Activated CD8-positive, alpha-beta T cell treated with anti-CD3 and anti-CD28 coated beads, Interleukin-2, amount 10 ng/mL, durations not matched to agents 7 days and 5 days (primary cell): ENCODE measurements at places on chromosomes 6 and 20. TPM values are rescaled to one million over a fixed set of nuclear protein-coding genes. Genes with fewer than 3 reads are reported as not detected.

DNA sequence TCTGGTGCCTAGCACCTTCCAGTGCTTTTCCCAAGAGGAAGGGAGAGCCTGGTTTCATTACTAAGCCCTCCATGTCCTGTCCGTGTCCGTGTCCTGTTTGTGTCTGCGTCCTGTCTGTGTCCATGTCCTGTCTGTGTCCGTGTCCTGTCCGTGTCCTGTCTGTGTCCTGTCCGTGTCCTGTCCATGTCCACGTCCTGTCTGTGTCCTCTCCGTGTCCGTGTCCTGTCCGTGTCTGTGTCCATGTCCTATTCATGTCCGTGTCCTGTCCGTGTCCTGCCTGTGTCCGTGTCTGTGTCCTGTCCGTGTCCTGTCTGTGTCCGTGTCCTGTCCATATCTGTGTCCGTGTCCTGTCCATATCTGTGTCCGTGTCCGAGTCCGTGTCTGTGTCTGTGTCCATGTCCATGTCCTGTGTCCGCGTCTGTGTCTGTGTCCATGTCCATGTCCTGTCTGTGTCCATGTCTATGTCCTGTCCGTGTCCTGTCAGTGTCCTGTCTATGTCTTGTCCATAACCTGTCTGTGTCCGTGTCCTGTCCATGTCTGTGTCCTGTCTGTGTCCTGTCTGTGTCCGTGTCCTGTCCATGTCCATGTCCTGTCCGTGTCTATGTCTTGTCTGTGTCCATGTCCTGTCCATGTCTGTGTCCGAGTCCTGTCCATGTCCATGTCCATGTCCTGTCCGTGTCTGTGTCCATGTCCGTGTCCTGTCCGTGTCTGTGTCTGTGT, 54.4 kb upstream of the BHLHE23 start:
- H3K27ac ChIP-seq, result no peak overlapping the region
- H3K27me3 ChIP-seq, result no peaks in the 10 kb centered on the region
- DNase-seq, result no peak
- H3K4me3 ChIP-seq, result no peak overlapping the region

DNA sequence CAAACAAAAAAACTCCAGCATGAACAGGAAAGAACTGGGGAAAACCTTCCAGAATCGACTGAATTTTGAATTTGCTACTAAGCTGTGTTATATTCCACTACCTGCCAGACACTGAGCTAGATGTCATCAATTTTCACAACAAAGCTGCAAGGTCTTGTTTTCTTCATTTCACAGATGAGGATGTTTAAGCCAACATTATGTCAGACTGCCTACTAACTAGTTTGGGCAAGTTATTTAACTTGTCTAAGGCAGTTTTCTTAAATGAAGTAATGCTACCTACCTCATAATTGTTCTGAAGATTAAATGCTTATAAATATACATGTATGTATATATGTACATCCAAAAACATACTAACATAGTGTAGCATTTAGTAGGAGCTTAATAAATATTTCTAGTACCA, 144.4 kb downstream of the MMS22L start:
- H3K27me3 ChIP-seq, result no peaks in the 10 kb centered on the region
- no peaks in the 10 kb centered on the region for H3K4me1 ChIP-seq

GRCh38 chr6:140879946-140880345, 1252.8 kb upstream of the GJE1 start:
- no peaks in the 10 kb centered on the region for H3K4me1 ChIP-seq
- H3K4me3 ChIP-seq, result no peak overlapping the region
- no peaks in the 10 kb centered on the region for H3K27me3 ChIP-seq
- DNase-seq, result no peak
- H3K36me3 ChIP-seq, result no peaks in the 10 kb centered on the region

Gene HLA-DQB1
- 15.1 TPM for total RNA-seq

DNA sequence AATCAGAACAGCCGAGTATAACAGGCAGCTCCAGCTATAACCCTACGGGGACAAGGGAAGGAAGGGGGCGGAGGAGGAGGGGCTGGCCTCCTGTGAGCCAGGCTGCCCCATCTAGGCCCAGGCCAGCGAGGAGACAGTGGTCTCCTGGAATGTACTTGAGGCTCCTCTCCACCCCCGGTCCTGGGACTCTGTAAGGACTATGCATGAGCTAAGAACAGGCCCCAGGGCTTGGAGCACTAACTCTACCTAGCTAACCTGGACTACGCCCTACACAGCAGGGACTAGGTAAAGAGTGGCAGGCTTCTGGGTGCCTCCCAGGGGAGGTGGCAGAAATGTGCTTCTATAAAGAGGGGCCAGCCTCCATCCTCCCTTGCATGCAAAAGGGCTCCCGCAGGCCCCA, 8.9 kb downstream of the KCNK15 start:
- H3K4me3 ChIP-seq, result no peak overlapping the region
- peaks cover 5% of the 10 kb centered on the region for H3K27me3 ChIP-seq
- H3K36me3 ChIP-seq, result no peaks in the 10 kb centered on the region

DNA sequence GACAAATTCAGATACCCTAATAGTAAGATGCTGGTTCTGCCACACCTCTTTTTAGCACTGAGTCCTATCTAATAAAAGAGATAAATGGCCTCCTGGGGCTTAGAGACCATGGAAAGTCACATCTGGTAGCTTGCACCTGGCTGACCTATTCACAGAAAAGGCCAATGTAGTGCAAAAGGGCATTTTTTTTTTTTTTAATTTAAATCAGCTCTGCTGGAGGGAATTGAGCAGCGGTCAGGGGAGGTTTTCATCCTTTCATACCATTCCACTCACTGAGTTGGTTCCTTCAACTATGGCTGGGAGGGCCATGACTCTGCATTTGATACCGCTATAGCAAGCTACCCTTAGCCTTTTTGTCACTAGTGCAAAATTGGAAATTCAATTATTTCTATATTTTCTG, 20.1 kb upstream of the HS3ST5 start:
- DNase-seq, result no peak
- no peak overlapping the region for H3K27ac ChIP-seq
- no peak overlapping the region for H3K4me3 ChIP-seq
- no peaks in the 10 kb centered on the region for H3K27me3 ChIP-seq

GRCh38 chr20:36855241-36855657, 20.7 kb upstream of the TLDC2 start:
- H3K36me3 ChIP-seq, result no peaks in the 10 kb centered on the region
- H3K27me3 ChIP-seq, result no peaks in the 10 kb centered on the region
- H3K4me3 ChIP-seq, result no peak overlapping the region
- no peak for DNase-seq
- peaks cover 17% of the 10 kb centered on the region for H3K4me1 ChIP-seq

Gene TRAPPC3L
- not detected for total RNA-seq

Gene ATG5
- total RNA-seq, result 36.0 TPM

DNA sequence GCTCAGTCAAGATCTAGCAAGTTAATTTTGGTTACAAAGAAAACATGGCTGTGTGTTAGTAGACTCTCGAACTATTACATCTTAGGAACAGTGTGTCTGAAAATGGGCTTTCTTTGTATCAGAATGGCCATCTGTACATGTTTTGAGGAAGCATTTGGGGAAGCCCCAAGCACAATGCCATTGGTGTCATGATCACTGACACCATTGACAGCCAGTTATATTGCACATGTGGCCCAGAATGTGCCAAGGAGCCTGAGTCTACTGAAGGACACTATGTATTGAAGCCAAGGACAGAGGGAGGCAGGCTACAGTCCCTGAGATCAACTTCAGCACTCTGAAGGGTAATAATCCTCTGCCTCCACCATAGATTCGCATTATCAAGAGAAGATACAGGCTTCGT, 12.6 kb upstream of the FAM50B start:
- no peak for DNase-seq
- no peaks in the 10 kb centered on the region for H3K36me3 ChIP-seq
- H3K27me3 ChIP-seq, result peaks cover 3% of the 10 kb centered on the region
- no peak overlapping the region for H3K4me3 ChIP-seq

Gene IMPG1
- total RNA-seq, result not detected

Gene RIMS1
- not detected for total RNA-seq

GRCh38 chr6:137964876-137965275, 97.8 kb downstream of the TNFAIP3 start:
- H3K4me3 ChIP-seq, result no peak overlapping the region
- no peak for DNase-seq
- peaks cover 13% of the 10 kb centered on the region for H3K36me3 ChIP-seq
- no peak overlapping the region for H3K27ac ChIP-seq
- no peaks in the 10 kb centered on the region for H3K27me3 ChIP-seq

DNA sequence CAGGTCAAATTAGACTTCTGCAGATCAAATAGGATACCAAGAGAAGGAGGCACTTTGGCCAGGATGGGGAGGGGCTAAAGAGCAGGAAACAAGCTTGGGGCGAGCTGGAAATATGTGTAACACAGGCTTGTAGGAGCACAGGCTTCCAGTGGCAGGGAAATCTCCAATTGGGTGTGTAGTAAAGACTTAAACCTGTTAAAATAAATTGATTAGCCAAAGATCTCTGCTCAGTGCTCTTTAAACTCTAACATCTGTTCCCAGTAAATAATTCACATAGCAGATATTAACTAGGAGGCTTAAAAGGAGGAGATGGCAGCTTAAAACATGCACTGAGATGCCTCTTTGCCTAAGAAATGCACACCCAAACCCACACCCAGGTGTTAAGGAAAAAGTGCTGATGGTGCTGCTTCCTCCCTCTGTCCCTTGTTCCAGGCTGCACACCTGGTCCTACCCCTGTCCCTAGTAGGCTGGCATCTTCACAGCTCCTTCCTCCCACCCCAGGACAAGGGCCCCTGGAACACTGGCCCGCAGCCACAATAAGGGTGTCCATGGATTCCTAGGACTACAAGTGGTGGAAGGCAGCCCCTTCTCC, 93.5 kb upstream of the MLN start:
- H3K27me3 ChIP-seq, result no peaks in the 10 kb centered on the region
- H3K27ac ChIP-seq, result peak overlapping the region; percentile 35
- H3K4me3 ChIP-seq, result no peak overlapping the region
- H3K4me1 ChIP-seq, result peaks cover 75% of the 10 kb centered on the region
- peaks cover 4% of the 10 kb centered on the region for H3K36me3 ChIP-seq

GRCh38 chr20:33490023-33490933, at the start of gene CBFA2T2:
Gene CBFA2T2 (plus strand): TSS chr20:33490096. CDS start chr20:33490268, 172 bp downstream.
- peak; percentile 67 for DNase-seq
- H3K27ac ChIP-seq, result peak within 1 kb of the TSS; percentile 90
- H3K27me3 ChIP-seq, result no peaks in the 10 kb centered on the region
- H3K4me1 ChIP-seq, result peaks cover 12% of the 10 kb centered on the region
- H3K4me3 ChIP-seq, result peak within 1 kb of the TSS; percentile 84
- peaks cover 2% of the 10 kb centered on the region for H3K36me3 ChIP-seq

Gene TULP1
- total RNA-seq, result not detected

- no peak for DNase-seq
- H3K4me3 ChIP-seq, result no peak overlapping the region
- no peak overlapping the region for H3K27ac ChIP-seq
- H3K36me3 ChIP-seq, result no peaks in the 10 kb centered on the region
Measured at GRCh38 chr6:74289884-74290283, 593.9 kb downstream of the CD109 start.

- no peaks in the 10 kb centered on the region for H3K4me1 ChIP-seq
- H3K4me3 ChIP-seq, result no peak overlapping the region
- no peak overlapping the region for H3K27ac ChIP-seq
- no peak for DNase-seq
- H3K36me3 ChIP-seq, result peaks cover 5% of the 10 kb centered on the region
Measured at GRCh38 chr20:21704408-21705385, 767 bp upstream of the PAX1 start.

DNA sequence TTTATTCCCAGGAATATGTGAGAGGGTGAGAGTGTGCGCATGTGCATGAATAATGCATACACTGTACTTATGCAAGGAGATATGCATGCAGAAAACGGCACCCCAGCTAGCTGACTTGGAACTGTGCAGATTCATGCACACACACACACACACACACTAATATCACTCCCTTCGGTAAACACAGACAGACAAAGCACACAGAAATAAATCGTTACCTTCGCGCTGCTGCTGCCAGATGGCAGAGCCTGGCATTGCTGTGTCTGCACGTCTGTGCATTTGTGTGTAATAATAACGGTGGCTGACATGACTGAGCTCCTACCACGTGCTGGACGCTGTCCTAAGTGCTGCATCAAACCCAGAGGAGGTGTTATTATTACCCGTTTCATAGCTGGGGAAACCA, 36.8 kb downstream of the PREX1 start:
- H3K4me1 ChIP-seq, result peaks cover 70% of the 10 kb centered on the region
- H3K27me3 ChIP-seq, result no peaks in the 10 kb centered on the region
- no peak overlapping the region for H3K4me3 ChIP-seq
- no peak overlapping the region for H3K27ac ChIP-seq
- H3K36me3 ChIP-seq, result peaks cover 47% of the 10 kb centered on the region

Gene EEF1A2
- total RNA-seq, result not detected

Gene FNDC11
- total RNA-seq, result 0.29 TPM

- no peak overlapping the region for H3K4me3 ChIP-seq
- no peak overlapping the region for H3K27ac ChIP-seq
- no peaks in the 10 kb centered on the region for H3K4me1 ChIP-seq
- no peak for DNase-seq
Measured at GRCh38 chr20:38083338-38084048, 49.9 kb downstream of the RPRD1B start.

DNA sequence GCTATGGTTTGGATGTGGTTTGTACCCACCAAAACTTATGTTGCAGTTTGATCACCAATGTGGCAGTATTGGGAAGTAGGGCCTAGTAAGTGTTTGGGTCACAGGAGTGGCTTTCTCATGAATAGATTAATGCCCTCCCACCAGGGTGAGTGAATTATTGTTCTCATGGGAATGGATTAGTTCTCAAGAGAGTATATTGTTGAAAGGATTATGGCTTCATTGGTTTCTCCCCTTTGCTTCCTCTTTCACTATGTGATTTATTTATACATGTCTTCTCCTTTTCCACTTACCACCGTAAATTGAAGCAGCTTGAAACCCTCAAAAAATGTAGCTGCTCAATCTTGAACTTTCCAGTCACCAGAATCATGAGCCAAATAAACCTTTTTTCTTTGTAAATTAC, 10.8 kb downstream of the UFL1 start:
- H3K27ac ChIP-seq, result no peak overlapping the region
- no peak for DNase-seq
- no peak overlapping the region for H3K4me3 ChIP-seq
- peaks cover 44% of the 10 kb centered on the region for H3K36me3 ChIP-seq
- peaks cover 8% of the 10 kb centered on the region for H3K4me1 ChIP-seq

DNA sequence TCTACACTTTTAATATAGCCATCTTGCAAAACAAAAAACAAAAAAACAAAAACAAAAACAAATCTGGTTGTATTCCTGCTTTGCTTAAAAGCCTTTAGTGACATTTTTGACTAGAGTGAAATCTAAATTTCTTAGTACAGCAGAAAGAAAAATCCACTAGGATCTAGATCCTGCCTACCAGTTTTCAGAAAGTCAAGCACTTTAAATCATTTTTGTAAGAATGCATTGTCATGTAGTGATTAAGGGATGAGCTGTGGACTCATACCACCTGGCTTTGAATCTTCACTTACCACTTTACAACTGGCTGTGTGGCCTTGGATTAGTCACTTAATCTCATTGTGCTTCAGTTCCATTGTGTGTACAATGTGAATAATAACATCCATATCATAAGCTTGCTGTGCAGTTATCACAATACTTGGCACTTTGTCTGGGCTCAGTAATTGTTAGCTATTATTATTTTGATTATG, 4.0 kb downstream of the MKKS start:
- H3K4me1 ChIP-seq, result peaks cover 34% of the 10 kb centered on the region
- peaks cover 5% of the 10 kb centered on the region for H3K36me3 ChIP-seq
- no peak for DNase-seq
- no peak overlapping the region for H3K4me3 ChIP-seq
- no peaks in the 10 kb centered on the region for H3K27me3 ChIP-seq
